ENCODE measurements at places on chromosomes 3 and 15. TPM values are rescaled to one million over a fixed set of nuclear protein-coding genes. Genes with fewer than 3 reads are reported as not detected.

The NCBP2 gene
- total RNA-seq: 60.2 TPM

The ZSCAN29 gene
- 29.8 TPM for total RNA-seq

The LRTM1 gene
- not detected for total RNA-seq

DNA sequence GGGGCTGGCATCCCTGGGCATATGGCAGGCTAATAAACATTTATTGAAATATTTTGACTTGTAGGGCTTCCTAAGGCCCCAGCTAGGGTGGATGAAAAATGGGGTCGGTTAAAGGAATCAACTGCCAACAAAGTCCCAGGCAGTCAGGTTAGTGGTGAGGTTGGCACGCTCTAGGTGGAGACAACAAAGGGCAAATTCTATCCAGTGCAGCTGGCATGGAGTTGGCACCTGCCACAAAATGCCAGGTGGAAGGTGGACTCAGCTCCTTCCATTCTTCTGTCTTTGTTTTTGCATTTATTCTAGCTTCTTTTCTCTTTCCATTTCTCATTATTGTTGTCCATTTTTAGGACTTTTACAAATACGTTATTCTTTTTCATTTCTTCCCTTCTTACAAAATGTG lies 31.0 kb downstream of the LCMT2 start:
- no peak for DNase-seq

DNA sequence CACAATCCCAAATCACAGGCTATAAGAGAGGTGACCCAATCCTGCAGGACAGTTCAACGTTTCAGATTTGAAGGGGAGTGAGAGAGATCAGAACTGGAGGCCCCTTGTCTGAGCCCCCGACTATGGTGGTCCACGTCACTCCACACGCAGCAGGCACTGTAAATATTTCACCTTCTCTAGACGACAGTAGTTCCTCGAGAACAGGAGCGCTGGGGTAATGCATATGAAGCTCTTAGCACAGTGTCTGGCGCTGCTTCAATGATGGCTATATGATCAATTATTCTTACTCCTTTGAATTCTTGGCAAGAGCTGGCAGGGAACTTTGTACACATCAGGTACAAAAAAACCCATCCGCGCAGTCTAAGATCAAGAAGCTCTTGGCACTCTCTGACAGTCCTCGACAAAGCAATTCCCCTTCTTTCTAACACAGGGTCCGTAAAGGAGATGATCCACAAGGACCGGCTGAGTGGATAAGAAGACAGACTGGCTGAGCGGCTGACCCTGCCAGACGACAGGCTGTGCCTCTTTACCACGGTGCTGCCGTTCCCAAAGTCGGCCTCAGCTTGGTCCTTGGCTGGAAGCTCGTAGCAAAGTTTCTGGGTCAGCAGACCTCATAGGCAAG lies 522 bp upstream of the NRROS start:
- no peak for DNase-seq

DNA sequence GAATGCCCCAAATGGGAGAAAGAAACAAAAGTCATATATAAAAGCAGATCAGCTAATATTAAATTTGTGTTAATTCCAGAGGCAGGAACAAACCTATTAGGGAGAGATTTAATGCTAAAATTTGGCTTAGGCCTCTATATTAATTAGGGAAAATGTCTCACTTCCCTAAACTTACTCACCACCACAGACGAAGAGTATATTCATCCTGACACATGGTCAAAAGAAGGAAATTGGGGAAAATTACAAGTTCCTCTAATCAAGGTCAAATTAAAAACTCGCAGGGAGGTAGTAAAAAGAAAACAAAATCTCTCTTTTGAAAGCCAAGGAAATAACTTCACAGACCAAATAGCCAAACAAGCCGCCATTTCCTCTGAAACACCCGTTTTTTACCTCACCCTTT lies 32.2 kb downstream of the GRM2 start:
- DNase-seq: no peak

Measured in hepatocyte (in vitro differentiated cells).